ENCODE measurements at places on chromosomes 11 and 22. TPM values are rescaled to one million over a fixed set of nuclear protein-coding genes. Genes with fewer than 3 reads are reported as not detected.

The DEUP1 gene
- polyA plus RNA-seq, result not detected

The RFPL1 gene
- not detected for polyA plus RNA-seq

The TCN2 gene
- polyA plus RNA-seq, result 4.1 TPM

The RSF1 gene
- 8.9 TPM for polyA plus RNA-seq

The C2CD2L gene
- polyA plus RNA-seq, result 8.6 TPM

The WBP2NL gene
- polyA plus RNA-seq, result 0.19 TPM

DNA sequence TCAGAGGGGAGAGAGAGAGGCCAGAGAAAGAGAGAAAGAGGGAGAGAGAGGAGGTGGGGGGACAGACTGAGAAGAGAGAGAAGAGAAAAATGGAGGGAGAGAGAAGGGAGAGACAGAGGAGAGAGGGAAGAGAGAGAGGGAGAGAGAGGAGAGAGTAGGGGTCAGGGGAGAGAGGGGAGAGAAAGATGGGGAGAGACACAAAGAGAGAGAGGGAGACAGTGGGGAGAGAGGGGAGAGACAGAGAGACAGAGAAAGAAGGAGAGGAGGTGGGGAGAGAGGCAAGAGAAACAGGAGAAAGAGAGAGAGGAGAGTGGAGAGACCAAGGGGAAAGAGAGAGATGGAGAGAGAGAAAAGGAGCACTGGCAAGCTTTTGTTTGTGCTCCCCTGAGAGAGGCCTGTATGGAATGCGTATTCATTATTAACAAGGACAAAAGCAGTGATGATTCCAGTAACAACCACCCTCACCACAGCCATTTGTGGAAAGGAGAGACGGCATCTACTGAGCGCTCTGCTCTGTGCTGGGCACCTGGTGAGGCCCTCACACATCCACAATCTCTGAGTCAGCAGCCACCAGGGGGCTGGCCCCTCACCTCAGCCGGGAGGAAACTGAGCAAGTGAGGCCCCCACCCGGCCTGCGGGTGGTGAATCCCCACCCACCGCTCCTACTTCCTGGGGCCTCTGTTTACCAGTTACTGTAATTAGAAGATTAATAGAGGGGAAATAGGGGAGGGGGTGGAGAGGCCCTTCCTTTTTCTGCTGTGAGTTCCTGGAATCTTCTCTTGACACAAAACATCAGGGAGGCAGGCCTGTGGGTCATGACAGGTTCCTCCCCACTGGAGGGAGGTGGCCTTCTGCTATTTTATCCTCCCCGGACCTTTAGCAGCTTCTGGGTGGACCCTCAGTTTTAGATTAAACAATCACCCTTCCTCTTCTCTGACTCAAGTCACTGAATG, 14.6 kb upstream of the MIAT start:
- H3K4me3 ChIP-seq, result no peak overlapping the region
- no peaks in the 10 kb centered on the region for H3K36me3 ChIP-seq
- no peak for DNase-seq
- H3K27me3 ChIP-seq, result peaks cover 5% of the 10 kb centered on the region
- H3K4me1 ChIP-seq, result peaks cover 10% of the 10 kb centered on the region
- H3K27ac ChIP-seq, result no peak overlapping the region

DNA sequence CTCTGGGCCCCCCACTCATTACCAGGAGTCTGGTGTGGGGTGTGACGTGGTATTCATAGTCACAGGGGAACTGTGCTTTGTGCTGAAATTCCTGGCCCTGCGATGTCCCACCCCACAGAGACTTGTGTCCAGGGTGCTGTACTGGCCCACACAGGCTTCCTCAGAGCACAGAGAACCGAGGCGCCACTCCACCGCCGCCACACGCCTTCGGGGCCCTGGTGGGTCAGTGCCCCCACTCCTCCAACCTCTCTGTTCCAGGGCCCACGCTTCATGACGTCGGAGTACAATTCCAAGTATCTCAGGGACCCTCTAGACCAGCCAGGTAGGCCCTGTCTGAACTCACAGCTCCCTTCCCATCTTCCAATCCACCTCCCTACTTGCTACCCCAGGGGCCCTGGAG, 23.5 kb upstream of the LRRC10B start:
- H3K27ac ChIP-seq, result no peak overlapping the region
- no peaks in the 10 kb centered on the region for H3K27me3 ChIP-seq
- peaks cover 24% of the 10 kb centered on the region for H3K4me1 ChIP-seq
- no peak for DNase-seq

DNA sequence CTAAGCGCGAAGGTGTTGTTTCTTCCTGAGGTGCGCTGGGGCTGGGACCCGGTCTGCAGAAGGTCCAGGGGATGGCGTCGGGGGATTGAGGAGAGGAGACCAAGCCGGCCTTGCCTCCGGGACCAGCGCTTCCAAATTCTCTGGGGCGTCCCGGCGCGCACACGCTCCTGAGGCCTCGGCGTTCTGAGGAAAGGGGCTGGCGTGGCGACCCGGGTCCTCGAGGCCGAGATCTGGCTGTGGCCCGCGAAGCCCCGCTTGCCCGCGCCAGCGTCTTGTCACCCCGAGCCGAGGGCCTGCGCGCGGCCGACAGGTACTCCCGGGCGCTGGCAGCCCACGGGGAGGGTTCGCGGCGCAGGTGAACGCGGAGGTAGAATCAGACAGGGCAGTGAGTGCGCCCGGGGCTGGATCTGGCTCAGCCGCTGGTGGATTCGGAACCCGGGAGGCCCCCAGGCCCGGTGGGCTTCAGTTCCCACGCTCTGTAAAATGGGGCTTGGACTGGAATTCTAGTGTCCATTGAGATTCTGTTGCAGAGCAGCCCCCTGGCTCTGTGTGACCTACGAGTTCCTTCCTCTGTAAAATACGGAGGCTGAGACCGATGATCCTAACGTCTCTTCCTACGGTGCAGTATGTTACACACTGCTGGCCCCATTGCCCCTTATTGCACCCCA, 14.7 kb downstream of the SSH3 start:
- no peaks in the 10 kb centered on the region for H3K27me3 ChIP-seq
- no peak overlapping the region for H3K27ac ChIP-seq
- no peaks in the 10 kb centered on the region for H3K36me3 ChIP-seq
- DNase-seq, result no peak
- H3K4me1 ChIP-seq, result peaks cover 9% of the 10 kb centered on the region

DNA sequence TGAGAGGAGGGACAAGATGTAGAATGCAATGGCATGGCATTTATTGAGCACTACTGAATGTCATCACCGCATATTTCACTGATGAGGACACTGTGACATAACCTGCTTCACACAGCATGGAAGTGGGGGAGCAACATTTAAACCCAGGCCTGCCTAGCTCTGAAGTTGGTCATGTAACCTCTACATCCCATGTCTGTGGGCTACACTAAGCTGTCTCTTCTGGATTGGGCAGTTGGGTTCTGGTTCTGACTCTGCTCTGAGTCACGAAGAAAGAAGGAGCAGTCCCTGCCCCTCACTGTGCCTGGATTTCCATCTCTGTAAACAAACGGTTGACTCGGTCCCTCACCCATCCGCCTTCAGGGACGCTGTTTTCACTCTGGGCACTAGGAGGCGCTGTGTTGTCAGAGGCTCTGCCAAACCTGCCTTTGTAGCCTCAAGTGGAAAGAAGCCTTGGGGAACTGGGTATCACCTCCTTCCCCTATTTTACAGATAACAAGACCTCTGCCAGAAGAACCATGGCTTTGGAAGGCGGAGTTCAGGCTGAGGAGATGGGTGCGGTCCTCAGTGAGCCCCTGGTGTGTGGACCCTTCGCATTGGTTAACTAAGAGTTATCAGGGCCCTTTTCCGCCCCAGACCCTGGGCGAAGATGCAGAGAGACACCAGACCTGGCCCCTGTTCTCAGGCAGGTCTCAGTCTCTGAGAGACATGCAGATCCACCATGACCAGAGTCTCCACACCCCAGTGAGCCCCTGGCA, 12.7 kb upstream of the ARHGEF17 start:
- no peaks in the 10 kb centered on the region for H3K36me3 ChIP-seq
- peak overlapping the region; percentile 35 for H3K4me3 ChIP-seq
- peak; percentile 77 for DNase-seq
- no peaks in the 10 kb centered on the region for H3K4me1 ChIP-seq

DNA sequence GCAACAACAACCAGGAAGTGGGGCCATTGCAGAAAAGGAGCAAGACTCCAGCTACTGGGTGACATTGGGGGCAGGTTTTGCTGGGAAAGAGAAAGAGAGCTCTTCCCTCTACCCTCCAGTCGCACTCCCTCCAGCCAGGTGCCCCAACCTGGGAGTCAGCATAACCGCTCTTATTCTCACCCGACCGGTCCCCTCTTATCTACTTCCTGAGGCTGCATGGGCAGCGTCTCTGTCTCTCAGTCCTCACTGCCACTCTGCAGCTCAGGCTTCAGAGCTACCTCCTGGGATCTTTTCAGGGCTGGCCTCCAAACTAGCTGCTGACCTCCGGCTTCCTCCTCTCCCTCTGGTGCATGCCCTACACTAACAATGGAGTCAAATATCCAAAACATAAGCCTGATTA, 5.1 kb downstream of the ZNF70 start:
- no peak for DNase-seq
- H3K36me3 ChIP-seq, result peaks cover 8% of the 10 kb centered on the region
- H3K4me3 ChIP-seq, result no peak overlapping the region
- no peak overlapping the region for H3K27ac ChIP-seq
- no peaks in the 10 kb centered on the region for H3K27me3 ChIP-seq

DNA sequence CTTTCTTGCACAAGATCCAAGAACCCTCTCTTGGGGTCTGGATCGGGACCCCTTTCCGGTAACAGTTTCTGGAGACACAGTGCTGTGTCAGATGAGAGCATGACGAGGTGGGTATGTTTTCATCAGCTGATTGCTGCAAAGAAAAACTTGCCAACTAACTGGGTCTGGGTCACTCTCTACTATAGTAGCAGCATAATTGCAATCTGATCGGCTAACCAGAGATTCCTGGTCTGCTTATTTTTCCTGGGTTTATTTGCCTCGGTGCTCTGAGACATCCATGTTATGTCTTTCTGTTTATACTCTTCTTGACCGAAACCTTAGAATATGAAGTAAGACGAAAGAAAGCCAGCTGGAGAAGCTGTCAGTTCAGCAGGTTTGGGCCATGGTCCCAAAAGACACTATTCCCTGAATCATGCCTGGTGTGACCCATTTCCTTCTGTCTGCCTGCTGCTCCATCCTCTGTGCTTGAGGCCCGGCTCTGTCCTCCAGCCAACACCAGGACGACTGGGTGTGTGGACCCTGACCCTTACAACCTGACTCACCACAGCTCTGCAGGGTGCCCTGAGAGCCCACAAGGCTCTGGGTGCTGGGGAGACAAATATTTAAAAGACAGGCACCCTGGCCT, 24.1 kb upstream of the CLMP start:
- no peaks in the 10 kb centered on the region for H3K27me3 ChIP-seq
- no peak for DNase-seq
- H3K27ac ChIP-seq, result no peak overlapping the region
- H3K4me3 ChIP-seq, result no peak overlapping the region
- no peaks in the 10 kb centered on the region for H3K36me3 ChIP-seq

DNA sequence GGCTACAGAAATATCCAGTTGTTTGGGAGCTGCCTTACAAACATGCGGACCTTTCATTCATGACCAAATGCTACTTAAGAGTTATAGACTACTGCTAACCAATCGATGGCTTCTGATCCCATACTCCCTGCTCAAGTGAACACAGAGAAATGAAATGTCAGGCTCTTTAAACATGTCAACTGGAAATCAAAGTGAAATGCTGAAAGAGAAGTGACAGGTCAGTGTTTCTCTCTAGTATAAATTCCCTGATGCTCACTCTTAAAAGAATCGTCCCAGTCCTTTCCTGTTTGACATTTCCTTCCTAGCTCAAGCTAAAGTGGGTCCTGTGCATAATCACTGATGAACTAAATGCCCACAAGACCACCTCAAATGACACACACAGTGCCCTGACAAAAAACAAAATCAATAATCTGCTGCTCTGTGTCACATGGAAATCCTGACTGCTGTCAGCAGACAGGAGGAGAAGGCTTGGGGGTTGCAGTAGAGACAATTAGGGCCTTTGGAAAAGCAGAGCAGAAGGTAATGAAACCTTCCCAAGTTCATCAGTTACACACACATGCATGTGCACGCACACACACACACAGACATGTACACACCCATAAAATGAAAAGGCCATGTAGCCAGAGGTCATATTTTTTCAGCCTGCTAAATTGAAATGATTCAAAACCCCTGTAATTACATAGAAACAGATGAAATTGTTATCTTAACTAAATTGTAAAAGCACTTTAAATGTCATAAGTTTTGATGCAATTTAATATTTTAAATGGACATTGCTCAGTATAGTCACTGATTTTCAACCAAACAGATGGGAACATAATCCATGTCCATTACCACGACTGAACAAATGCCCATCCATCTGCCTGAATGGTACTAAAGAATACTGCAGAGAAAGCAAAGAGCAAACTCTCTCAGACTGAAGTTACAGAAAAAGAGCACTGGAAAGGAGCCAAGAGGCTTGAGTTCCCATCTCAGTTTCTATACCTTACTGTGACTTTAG, 330.7 kb downstream of the TTC28 start:
- no peak overlapping the region for H3K27ac ChIP-seq
- no peaks in the 10 kb centered on the region for H3K27me3 ChIP-seq
- H3K4me3 ChIP-seq, result no peak overlapping the region
- DNase-seq, result peak; percentile 42
- no peaks in the 10 kb centered on the region for H3K36me3 ChIP-seq
- H3K4me1 ChIP-seq, result peaks cover 19% of the 10 kb centered on the region

- no peak for DNase-seq
- no peaks in the 10 kb centered on the region for H3K4me1 ChIP-seq
- H3K27ac ChIP-seq, result no peak overlapping the region
These were observed 7.1 kb downstream of the HRAS start for GRCh38 chr11:528166-528814.

GRCh38 chr11:1072116-1072820, 2.4 kb upstream of the MUC2 start:
- H3K27me3 ChIP-seq, result no peaks in the 10 kb centered on the region
- H3K4me3 ChIP-seq, result no peak overlapping the region
- no peaks in the 10 kb centered on the region for H3K36me3 ChIP-seq
- H3K27ac ChIP-seq, result no peak overlapping the region
- DNase-seq, result no peak

DNA sequence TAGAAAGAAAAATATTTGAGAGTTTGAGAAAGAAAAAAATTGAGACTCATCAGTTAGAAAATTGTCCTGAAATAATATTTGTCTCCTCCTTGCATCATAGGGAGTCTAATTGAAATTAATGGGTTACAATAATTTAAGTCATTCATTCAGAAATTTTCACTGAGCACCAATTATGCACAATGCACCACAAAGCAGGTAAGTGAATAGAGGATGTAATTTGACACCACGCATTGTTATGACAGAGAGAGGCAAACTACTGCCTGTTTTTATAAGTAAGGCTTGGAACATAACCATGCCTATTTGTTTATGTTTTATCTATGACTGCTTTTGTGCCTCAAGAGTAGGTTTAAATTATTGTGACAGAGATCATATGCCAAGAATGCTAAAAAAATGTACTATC, 537.9 kb upstream of the FAT3 start:
- H3K4me1 ChIP-seq, result no peaks in the 10 kb centered on the region
- H3K27me3 ChIP-seq, result no peaks in the 10 kb centered on the region
- H3K4me3 ChIP-seq, result no peak overlapping the region
- no peaks in the 10 kb centered on the region for H3K36me3 ChIP-seq
- no peak for DNase-seq

GRCh38 chr11:91023731-91024130, 800.9 kb upstream of the CHORDC1 start:
- no peak overlapping the region for H3K27ac ChIP-seq
- DNase-seq, result no peak
- H3K4me1 ChIP-seq, result no peaks in the 10 kb centered on the region
- no peaks in the 10 kb centered on the region for H3K36me3 ChIP-seq

- H3K27ac ChIP-seq, result peak overlapping the region; percentile 85
- peaks cover 65% of the 10 kb centered on the region for H3K36me3 ChIP-seq
- no peak overlapping the region for H3K4me3 ChIP-seq
These were observed 12.8 kb downstream of the DKK3 start for GRCh38 chr11:11995601-11996000.
